Thoracic aorta (tissue), 2 donors: ENCODE measurements at places on chromosomes 16 and 17. TPM values are rescaled to one million over a fixed set of nuclear protein-coding genes. Genes with fewer than 3 reads are reported as not detected.

DNA sequence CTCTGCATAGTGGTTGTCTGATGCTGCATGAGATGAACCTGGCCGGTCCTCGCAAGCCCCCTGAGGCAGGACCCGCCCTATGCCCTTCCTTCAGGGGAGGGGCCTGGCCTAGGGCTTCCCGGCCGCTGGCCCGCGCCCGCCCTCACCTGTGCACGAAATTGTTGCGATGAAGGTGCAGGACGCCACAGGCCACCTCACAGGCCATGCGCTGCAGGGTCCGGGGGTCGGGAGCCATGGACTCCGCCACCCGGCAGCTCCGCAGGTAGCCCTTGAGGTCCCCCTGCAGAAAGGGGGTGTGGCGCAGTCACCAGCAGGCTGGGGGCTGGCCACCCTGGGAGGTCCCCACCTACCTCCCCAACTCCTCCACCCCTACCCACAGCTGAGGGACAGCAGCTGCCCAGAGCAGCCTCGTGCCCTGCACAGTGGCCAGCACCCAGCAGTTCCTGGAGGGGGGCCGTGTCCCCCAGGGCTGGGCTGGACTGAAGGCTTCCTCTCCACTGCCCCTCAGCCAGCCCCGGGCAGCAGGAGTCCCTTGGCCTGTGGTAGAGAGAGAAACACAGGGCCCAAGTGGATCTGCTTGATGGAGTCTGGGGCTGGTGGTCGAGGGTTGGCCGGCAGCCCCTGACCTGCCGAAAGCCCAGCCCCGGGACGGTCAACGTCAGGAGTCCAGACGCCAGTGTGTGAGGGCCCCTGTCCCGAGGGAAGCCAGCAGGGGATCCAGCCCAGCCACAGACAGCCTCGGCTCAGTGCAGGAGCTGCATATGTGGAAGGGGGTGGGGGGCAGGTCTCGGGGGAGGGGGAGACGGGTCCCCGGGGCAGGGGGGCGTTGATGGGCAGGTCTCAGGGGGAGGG, 38.8 kb upstream of the PVALEF start:
- DNase-seq: no peak

DNA sequence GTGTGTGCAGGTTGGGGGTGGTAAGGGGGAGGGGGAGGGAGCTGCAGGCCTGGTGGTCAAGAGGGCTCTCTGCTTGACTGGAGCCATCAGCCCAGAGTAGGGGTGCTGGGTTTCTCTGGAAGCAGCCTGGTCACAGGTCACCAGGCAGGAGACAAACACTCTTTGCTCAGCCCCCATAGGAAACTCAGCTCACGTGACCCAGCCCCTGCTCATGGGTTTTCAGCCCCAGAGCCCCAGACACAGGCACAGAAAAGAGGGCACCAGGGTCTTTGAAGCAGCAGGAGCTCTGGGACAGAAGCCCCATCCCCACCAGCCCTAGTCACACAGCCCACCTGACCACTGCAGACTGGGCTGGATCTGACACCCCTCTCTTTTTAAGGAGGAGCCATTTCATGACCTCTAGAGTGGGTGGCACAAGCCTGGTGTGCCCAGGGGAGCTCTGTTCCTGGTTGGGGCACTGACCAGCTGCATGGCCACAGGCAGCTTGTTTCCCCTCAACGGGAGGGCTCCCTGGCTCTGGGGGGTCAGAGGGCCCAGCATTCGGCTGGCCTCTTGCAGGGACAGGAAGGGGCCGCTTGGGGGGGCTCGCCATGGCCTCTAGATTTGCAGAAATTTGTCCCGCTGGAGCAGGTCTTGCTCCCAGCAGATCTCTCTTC, 13.8 kb upstream of the CD79B start:
- no peak for DNase-seq

- no peak for DNase-seq
Observed at GRCh38 chr16:48432136-48432535, 46.9 kb upstream of the SIAH1 start.

- no peak for DNase-seq
Observed at GRCh38 chr17:1031711-1032110, 34.8 kb downstream of the TIMM22 start.

GRCh38 chr17:57705921-57706695, 39.0 kb downstream of the CCDC182 start:
- no peak for DNase-seq

The PRSS36 gene
- total RNA-seq: 14.8 TPM

The TBC1D3 gene
- total RNA-seq: not detected

The IRF8 gene
- total RNA-seq: 27.0 TPM
